HuH-7.5 (cell line): ENCODE measurements at places on chromosomes 7 and 10.

GRCh38 chr10:131785121-131785460, 115.7 kb upstream of the PPP2R2D start:
- no peak for DNase-seq

DNA sequence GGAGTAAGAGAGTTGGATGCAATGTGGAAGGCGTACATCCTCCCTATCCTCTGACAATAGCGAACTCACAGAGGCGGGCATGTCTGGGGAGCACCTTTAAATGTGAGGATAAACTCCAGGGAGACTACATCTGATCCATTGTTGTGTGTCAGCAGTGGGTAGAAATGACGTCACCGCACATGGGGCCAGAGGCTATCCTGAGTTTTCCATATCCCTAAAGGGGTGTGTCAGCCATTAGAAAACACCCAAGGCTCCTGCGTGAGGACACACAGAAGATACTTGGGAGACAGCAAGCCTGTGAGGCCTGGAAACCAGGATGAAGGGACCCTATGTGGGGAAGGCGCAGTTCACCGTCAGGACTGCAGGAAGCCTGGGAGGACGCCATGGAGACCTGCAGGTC, 17.2 kb upstream of the CDHR3 start:
- no peak for DNase-seq

DNA sequence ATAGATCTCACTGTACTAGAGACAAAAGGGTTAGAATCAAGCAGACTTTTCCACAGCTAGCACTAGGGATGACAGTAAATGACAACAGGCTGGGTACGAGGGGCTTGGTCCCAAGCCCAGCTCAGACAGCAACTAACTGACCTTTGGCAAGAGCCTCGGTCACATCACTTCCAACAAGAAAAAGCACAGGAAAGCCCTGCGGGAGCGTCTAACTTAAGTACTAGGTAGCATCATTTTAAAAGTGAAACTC, 22.8 kb downstream of the CALML3 start:
- no peak for DNase-seq

- no peak for DNase-seq
Measured at GRCh38 chr7:102119213-102119651, 167.4 kb upstream of the SH2B2 start.

GRCh38 chr10:127579640-127580039, 30.5 kb downstream of the NPS start:
- no peak for DNase-seq
